ENCODE measurements at places on chromosomes 6 and 20. TPM values are rescaled to one million over a fixed set of nuclear protein-coding genes. Genes with fewer than 3 reads are reported as not detected.

- H3K27ac ChIP-seq = no peak overlapping the region
- H3K4me3 ChIP-seq = peak overlapping the region; percentile 28
- H3K4me1 ChIP-seq = no peaks in the 10 kb centered on the region
Observed at GRCh38 chr6:12138381-12138780, 126.3 kb downstream of the HIVEP1 start.

GRCh38 chr20:57680131-57680716 is 29.6 kb downstream of the PMEPA1 start:
- H3K4me3 ChIP-seq = no peak overlapping the region
- H3K27me3 ChIP-seq = no peaks in the 10 kb centered on the region
- H3K4me1 ChIP-seq = peaks cover 6% of the 10 kb centered on the region
- DNase-seq = no peak
- H3K36me3 ChIP-seq = peaks cover 52% of the 10 kb centered on the region

GRCh38 chr6:150167479-150167873 is 24.6 kb downstream of the PPP1R14C start:
- H3K4me1 ChIP-seq = no peaks in the 10 kb centered on the region
- no peaks in the 10 kb centered on the region for H3K36me3 ChIP-seq
- DNase-seq = no peak
- H3K4me3 ChIP-seq = no peak overlapping the region

DNA sequence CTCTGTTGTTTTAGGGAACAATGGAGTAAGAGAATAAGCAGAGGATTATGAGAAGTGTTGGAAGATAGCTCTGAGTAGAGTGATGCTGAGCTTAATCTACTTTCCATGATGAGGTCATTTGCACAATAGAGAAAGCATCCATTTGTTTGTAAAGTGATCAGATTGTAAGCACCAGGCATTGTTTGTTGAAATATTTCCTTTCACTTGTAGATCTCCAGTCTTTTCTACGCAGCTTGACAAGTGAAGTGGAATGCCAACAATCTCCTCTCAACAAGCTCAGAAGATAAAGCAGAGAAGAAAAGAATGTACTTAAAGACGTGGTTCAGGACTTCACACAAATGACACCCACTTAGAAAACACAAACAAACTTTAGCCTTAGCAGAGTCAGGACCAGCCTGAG is 80.1 kb upstream of the MARCKS start:
- no peaks in the 10 kb centered on the region for H3K4me1 ChIP-seq
- peak overlapping the region; percentile 6 for H3K4me3 ChIP-seq
- no peak overlapping the region for H3K27ac ChIP-seq
- peaks cover 52% of the 10 kb centered on the region for H3K27me3 ChIP-seq

FUCA2 gene
- 59.4 TPM for total RNA-seq
